ENCODE measurements at places on chromosomes 12 and 14.

DNA sequence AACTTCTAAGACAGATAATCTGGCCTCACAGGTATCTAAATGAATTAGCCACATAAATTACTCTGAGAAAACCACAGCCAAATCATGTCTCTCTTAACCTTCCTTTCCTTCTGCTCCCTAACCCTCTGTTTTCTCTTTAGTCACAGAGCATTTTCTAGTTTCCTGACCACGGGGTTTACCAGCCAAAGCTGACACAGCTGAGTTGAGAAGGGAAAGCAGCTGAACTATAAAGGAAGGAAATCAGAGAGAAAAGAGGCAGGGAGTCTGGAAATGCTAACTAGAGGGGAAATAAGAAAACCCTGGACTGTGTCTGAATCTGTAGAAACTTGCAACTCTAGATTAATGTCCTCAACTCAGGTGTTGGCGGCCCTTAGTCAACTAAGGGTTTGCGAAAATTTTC is 24.4 kb downstream of the ANKS1B start:
- peak; percentile 54 for DNase-seq

GRCh38 chr12:64618953-64619590 is 8.8 kb downstream of the RASSF3 start:
- DNase-seq: no peak

DNA sequence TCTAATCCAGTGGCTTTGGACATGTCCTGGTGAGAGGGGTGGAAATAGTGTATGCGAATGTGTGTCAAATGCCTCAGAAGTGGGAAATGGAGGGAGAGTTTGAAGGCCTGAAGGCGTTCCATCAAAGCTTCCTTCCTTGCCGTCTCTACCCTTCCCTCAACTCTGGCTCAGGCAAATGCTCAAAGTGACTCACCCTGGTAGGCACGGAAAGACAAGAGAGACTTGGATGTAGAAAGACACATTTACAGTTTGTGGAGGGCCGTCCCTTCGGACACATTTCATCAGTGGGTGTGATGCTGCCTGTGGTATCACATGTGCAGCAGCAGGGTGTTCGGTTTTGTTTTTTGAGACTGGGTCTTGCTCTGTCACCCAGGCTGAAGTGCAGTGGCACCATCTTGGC is 36.7 kb downstream of the CHST11 start:
- DNase-seq: no peak

GRCh38 chr14:79670811-79671210 is 540.5 kb downstream of the DIO2 start:
- no peak for DNase-seq
